H9 (cell line): ENCODE measurements at places on chromosomes 5 and 9.

DNA sequence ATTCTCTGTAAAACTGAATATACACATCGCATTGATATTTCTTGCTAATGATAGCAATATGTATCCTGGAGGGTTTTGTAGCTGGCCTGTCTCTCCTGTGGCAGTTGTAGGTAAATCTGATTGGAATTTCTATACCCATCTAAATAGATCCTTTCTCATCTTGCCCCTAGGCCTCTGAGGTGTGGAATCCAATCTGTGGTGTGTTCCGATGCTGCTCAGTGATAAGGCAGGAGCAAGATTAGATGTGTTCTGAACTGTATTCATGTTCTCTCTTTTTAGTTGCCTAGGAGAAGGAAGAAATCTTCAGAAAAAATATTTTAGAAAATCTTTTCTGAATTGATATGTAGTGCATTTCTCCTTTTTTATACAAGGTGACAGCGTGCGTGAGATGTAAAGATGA is 507.5 kb downstream of the NR2F1-AS1 start:
- no peak for DNase-seq

GRCh38 chr5:10216107-10216506 is 33.6 kb downstream of the ATPSCKMT start:
- no peak for DNase-seq

DNA sequence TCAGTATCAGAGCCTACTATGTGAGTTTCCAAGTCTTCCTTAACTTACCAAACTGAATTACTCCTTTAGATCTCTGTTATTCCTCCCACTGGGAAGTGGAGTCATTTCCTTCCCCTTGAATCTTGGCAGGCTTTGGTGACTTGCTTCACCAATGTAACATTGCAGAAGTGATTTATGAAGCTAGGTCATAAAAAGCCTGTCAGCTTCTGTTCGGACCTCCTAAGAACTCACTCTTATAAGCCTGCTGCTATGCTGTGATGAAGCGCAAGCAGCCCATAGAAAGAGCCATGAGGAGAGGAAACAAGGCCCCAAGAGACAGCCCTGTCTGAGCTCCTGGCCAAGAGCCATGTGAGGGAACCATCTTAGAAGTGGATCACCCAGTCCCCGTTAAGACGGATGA is 14.2 kb upstream of the FOXB2 start:
- no peak for DNase-seq

GRCh38 chr5:133839721-133840120 is 128.7 kb downstream of the C5orf15 start:
- DNase-seq = no peak

DNA sequence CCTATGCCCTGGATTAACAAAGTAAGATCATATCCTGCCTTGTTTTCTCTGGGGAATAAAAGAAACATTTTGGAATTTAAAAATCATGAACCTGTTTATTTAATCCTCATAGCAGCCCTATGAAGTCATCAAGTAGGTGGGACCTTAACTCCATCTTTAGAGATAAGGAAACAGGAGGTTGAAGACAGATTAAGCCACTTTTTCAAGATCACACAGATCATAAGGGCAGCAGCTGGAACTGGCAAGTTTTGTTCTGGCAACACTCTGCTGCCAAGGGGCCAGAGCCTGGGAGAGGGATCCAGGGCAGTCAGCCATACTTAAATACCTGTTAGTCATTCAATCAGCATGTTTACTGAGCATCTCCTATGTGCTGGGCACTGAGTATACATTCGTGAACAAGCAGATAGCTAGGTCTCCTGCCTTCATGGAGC is 63.7 kb downstream of the SLC1A1 start:
- no peak for DNase-seq
